AG09319 (cell line): ENCODE measurements at places on chromosomes 12 and 14.

DNA sequence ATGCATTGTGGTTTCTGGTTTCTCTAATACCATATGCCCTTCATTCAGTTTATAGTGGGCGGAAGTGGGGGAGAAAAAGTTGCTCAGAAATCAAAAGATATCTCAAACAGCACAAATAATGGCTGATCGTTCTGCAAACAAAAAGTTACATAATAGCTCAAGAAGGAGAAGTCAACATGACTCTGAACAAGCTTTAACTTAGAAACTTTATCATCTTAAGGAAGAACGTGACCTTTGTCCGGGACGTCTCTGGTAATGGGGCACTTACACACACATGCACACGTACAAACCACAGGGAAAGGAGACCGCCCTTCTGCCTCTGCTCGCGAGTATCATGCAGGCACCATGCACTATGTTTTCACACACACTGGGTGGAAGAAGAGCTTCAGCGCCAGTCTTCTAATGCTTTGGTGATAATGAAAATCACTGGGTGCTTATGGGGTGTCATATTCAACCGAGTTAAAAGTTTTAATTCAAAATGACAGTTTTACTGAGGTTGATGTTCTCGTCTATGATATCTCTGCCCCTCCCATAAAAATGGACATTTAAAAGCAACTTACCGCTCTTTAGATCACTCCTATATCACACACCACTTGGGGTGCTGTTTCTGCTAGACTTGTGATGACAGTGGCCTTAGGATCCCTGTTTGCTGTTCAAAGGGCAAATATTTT, 4.7 kb downstream of the FOS start:
- DNase-seq, result no peak

DNA sequence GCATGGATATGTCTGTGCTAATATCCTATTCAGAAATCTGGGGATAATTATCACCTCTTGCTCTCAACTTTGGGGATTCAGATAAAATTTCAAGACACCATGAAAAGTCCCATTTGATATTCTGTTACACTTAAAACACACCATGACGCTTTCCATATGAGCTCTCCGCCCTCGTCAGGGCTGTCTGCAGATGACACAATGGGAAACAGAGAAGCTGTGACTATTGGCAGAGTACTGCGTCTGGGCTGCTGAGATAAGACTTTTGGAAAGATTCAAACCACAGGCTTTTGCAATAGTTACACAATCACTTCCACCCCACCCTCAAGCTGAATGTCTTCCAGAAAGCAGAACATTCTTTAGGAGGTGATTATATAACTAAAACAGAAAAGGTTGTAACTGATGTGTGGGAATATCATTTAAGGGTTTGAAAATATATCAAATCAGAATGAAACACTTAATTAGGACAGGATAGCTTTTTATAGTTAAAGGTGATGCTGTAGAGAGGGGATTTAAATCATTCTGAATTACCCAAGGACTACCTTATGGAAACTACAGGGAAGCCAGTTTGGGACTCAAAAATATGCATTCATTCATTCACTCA, 75.3 kb upstream of the TMPO start:
- DNase-seq, result peak; percentile 84

- DNase-seq, result no peak
Observed at GRCh38 chr14:103872481-103873113, 25.2 kb upstream of the PPP1R13B start.

GRCh38 chr14:95228240-95228639, 70.9 kb upstream of the DICER1 start:
- DNase-seq, result no peak

DNA sequence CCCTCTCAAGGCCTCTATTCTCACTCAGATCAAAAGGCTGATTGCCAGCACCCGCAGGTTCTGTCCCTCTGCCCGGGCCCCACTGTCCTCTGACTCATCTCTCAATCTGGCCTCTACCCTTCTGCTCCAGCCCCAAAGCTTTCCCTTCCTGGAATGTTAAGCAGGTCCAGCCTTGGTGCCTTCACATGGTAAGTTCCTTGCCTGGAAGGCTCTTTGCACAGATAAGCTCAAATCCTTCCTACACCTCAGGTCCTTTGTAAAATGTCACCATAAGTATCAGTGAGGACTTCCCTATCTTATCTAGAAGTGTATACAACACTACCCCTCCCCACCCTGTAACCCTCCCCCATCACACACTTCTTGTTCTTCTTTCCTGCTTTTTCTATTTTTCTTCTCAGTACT, 22.2 kb downstream of the LPCAT3 start:
- DNase-seq, result peak; percentile 19

- no peak for DNase-seq
Observed at GRCh38 chr14:75443203-75443969, 15.6 kb downstream of the JDP2 start.

GRCh38 chr12:65800937-65801336, 23.3 kb upstream of the HMGA2 start:
- DNase-seq, result no peak

- no peak for DNase-seq
Observed at GRCh38 chr12:68612202-68612601, 1.5 kb downstream of the RAP1B start.

DNA sequence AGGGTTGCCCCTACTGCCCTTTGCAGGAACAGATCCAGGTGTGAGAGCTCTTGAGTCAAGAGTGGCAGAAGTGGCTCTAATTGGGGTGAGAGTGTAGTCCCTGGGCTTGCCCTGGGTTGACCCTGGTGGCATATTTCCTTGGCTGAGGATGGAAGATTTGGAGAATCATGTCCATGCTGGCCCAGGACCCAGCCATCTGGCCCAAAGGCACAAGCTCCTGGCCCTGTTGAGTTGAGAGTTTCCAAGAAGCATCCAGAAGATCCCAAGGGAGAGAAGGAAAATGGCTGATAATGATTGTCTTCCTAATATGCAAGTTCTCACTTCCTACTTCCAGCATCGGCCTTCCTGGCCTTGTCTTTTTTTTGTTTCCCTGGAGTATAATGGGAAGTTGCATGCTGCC, 55.5 kb upstream of the SRSF5 start:
- DNase-seq, result no peak

DNA sequence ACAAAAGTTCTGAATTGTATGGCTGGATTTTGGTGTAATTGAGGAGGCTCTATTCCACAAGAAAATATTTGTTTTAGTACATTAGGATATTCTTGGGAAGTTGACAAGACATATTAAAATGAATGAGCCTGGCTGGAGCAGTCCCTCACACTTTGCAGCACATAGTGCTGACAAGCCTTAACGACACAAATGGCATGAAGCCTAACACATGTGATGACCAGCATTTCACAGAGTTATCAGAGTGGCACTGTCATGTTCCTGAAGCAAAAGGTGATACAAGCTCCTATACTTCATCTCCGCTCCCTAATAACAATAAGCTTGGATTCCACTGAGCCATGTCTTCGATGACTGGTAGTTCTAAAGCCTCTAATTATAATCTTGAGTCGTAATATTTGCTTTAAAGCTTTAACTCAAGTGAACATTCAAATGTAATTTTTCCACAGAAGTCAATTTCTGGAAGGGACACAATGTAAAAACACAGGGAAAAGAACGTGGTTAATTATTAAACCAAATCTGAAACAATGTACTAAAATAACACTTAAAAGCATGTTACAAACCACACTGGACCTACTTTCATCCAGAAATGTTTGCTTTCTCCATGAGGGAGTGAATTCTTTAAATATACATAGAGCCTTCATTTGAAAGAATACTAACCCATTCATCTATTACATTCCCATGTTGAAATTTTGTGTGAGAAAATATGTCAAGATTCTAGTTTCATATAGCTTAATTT, 49.6 kb downstream of the GRIP1 start:
- no peak for DNase-seq

DNA sequence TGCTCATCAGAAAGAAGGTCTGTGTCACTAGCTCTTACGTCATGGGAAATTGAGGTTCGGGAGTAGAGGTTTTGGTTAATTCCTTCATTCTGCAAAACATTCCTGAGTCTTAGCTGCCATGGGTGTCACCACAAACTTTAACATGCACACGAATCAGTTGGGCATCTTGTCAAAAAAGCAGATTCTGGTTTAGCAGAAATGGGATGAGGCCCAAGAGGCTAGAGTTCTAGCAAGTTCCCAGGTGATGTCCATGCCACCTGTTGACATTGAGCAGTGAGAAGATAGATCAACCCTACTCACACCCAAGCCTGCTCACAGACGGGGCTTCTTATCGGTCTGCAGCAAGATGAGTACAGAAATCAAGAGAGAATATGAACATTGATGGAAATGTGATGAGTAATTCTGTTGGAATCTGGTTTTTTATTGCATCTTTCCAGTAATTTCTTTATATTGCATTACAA, 11.7 kb upstream of the RIN3 start:
- peak; percentile 59 for DNase-seq

GRCh38 chr12:43835656-43836474, at the start of gene TMEM117:
TSS of gene TMEM117 (plus strand) at chr12:43836081.
- DNase-seq, result no peak

- no peak for DNase-seq
Observed at GRCh38 chr12:26339976-26340375, 144.6 kb downstream of the SSPN start.

DNA sequence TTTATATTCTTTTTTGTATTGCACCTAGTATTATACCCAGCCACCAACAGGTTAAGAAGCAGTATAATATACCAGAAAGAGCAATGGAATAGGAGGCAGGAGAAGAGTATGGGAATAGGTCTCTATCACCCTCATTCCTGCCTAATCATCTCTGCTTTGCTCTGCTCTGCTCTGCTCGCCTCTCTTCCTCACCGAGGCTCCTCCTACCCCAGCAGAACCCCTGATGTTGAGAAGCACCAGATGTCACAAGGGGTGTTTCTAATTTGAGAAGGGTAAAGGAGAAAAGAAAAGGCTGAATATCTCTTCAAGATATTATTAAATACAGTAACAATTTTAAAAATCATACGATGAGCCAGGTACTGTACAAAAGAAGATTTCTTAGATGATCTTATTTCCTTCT, 89.0 kb downstream of the STON2 start:
- no peak for DNase-seq
